Articular chondrocyte of knee joint (primary cell): ENCODE measurements at places on chromosomes 2 and 18. TPM values are rescaled to one million over a fixed set of nuclear protein-coding genes. Genes with fewer than 3 reads are reported as not detected.

RAB31 gene
- 63.0 and 68.9 TPM in 2 replicates for total RNA-seq

NCKAP5 gene
- 0.13 and 0.22 TPM in 2 replicates for total RNA-seq

OTX1 gene
- not detected in 2 replicates for total RNA-seq

SGO2 gene
- total RNA-seq: 11.8 and 12.2 TPM in 2 replicates

TANC1 gene
- total RNA-seq: 14.9 and 31.6 TPM in 2 replicates

RSAD2 gene
- 1.0 and 2.8 TPM in 2 replicates for total RNA-seq

ZNF804A gene
- 0.11 TPM in 1 of 2 replicates, not detected in the other for total RNA-seq

TBR1 gene
- total RNA-seq: under 0.01 and 0.11 TPM in 2 replicates

EPB41L3 gene
- 39.6 and 41.9 TPM in 2 replicates for total RNA-seq

DYNAP gene
- not detected in 2 replicates for total RNA-seq

GTF2A1L gene
- total RNA-seq: 4.6 TPM in 1 of 2 replicates, not detected in the other

DYSF gene
- total RNA-seq: 0.78 and 2.3 TPM in 2 replicates

ANKRD53 gene
- total RNA-seq: 0.39 and 0.65 TPM in 2 replicates

COLEC11 gene
- total RNA-seq: 0.32 TPM in 1 of 2 replicates, not detected in the other

MAB21L4 gene
- not detected in 2 replicates for total RNA-seq

CCDC74B gene
- 3.1 and 5.6 TPM in 2 replicates for total RNA-seq

VWA3B gene
- 0.11 TPM in 1 of 2 replicates, not detected in the other for total RNA-seq

UGT1A1 gene
- not detected in 2 replicates for total RNA-seq

BMP10 gene
- not detected in 2 replicates for total RNA-seq

DNER gene
- 0.78 and 1.7 TPM in 2 replicates for total RNA-seq

CYRIA gene
- total RNA-seq: 25.9 and 27.8 TPM in 2 replicates

SCN7A gene
- not detected in 2 replicates for total RNA-seq

KIAA2012 gene
- total RNA-seq: under 0.01 TPM in 1 of 2 replicates, not detected in the other

ONECUT2 gene
- total RNA-seq: under 0.01 TPM in 2 replicates

MAL gene
- not detected in 2 replicates for total RNA-seq

ANKRD62 gene
- total RNA-seq: not detected in 2 replicates

CFAP65 gene
- total RNA-seq: 0.22 TPM in 1 of 2 replicates, not detected in the other

MALT1 gene
- 43.1 and 58.4 TPM in 2 replicates for total RNA-seq

CROCC2 gene
- total RNA-seq: under 0.01 TPM in 2 replicates

MYO5B gene
- total RNA-seq: 6.0 and 6.6 TPM in 2 replicates

TACR1 gene
- 0.11 TPM in 1 of 2 replicates, not detected in the other for total RNA-seq

FECH gene
- total RNA-seq: 34.6 and 35.8 TPM in 2 replicates

ANKRD36B gene
- total RNA-seq: 66.3 and 83.6 TPM in 2 replicates

ARHGAP25 gene
- total RNA-seq: 0.39 and 0.43 TPM in 2 replicates

RHBDD1 gene
- total RNA-seq: 34.1 and 49.6 TPM in 2 replicates

SERPINB13 gene
- not detected in 2 replicates for total RNA-seq

CACNB4 gene
- 93.8 and 102 TPM in 2 replicates for total RNA-seq

TMEM178A gene
- total RNA-seq: 0.26 and 1.7 TPM in 2 replicates

SPP2 gene
- total RNA-seq: not detected in 2 replicates

PTPRN gene
- 0.13 and 0.43 TPM in 2 replicates for total RNA-seq

LAMA1 gene
- total RNA-seq: 11.0 and 13.1 TPM in 2 replicates

HSPD1 gene
- 147 and 150 TPM in 2 replicates for total RNA-seq

SLC19A3 gene
- total RNA-seq: 9.3 and 9.9 TPM in 2 replicates

HOXD3 gene
- 3.7 and 6.4 TPM in 2 replicates for total RNA-seq

AKAIN1 gene
- total RNA-seq: not detected in 2 replicates
